NCI-H1930 (cell line): ENCODE measurements at places on chromosomes 4 and X.
A peak's percentile ranks its signal among the peaks of the same experiment; 100 is the strongest.

DNA sequence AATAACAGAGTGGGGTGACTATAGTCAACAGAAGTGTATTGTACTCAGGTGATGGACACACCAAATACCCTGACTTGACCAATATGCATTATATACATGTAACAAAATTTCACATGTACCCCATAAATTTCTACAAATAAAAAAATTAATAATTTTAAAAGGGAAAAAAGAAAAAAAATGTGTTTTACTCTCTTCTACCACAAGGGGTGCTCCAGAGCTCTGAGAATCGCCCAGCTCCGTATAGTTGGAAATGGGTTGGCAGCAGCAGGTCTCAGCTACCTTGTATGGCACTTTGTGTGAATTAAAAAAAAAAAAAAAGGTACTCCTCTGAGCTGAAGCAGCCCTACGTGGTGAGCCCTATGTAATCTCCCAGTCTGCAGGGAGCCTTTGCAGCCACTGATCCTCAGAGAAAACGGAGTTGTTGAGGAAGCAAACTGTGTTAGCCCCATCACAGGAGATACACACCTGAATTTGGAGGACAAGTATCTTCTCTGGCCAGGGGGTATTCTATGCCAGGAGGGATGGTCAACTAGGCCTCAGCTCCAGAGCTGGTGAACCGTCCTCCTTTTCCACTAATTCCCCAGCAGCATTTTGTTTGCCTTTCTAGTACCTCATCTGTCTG lies 17.2 kb upstream of the POLA1 start:
- DNase-seq = no peak

DNA sequence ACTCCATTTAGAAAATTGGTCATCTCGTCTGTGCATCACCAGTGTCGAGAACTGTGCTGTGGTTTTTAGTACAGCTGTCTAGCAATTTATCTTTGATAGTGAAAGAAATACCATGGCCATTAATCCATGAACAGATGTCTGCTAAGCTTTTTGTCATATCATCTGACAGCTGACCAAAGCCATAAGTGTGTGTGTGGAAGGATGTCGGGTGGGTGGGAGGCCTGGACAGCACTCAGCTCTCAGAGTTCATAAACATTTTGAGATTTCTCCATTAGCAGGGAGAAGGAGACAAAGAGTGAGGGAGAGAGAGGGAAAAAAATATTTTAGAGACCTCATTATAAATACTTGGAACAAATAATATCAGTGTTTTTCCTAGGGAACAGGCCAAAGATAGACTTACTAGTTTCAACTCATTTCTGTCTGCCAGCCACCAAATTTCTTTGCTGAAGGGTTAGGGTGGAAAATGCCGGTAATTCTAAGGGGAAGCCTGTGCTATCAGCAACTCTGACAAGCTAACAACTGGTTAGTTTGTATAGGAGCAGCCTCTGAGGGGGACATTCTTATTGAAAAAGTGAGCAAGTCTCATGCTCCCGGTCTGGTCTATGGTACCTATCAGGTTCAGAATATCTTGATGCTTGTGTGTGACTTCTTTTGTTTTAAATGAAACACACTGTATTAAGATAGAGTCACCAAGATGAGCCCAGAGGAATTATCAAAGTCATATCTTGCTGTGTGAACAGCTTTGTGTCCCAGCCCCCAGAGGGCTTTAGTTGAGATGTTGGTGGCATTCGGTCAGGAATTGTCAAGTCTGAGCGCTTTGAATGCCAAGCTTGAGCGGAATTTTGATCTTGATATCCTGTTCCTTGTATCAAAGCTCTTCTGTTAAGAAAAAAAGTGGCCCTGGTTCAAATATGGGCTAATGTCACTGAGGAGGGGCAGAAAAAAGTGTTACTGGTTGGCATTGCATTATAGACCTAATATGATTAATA lies 41.9 kb upstream of the PDLIM3 start:
- no peak for DNase-seq

GRCh38 chr4:4421356-4421755 lies 34.5 kb downstream of the NSG1 start:
- no peak for DNase-seq

- DNase-seq = no peak
These were observed 28.3 kb upstream of the MAP9 start for GRCh38 chr4:155405059-155405458.

- DNase-seq = no peak
These were observed 21.4 kb upstream of the IL15 start for GRCh38 chr4:141614878-141615586.

GRCh38 chrX:118773782-118774181 lies 46.4 kb downstream of the IL13RA1 start:
- DNase-seq = no peak

DNA sequence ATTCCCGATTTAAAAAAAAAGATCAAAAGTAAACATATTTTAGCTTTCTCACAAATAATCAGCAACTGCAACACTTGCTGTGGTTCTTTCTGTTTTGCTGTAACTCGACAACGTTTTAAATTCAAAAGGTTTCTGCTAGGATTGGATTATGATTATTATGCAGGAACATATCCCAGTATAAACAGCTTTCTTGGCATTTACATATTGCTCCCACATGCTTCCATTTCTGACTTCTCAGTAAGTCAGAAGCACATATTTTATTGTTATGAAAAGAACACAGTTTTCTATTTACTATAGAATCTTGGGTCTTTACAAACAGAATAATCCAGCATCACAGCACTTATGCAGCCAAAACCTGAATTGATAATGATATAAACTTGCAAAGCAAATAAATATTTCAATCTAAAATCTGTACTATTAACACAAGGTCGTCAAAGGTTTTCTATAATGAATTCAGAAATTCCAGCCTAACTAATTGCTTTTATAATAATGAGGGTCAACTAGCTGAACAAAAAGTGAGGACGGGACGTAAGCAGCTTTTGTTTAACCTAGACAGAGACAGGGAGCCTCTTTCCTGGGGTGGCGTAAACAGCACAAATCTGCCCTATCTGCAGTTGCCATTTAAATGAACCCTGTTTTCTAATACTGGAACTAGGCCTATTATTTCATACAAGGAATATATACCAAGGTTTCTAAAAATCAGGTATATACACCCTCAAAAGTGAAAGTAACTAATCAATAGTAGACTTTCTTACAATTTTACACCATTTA lies 9.8 kb upstream of the PCDH18 start:
- no peak for DNase-seq

- DNase-seq = peak; percentile 41
These were observed 5.0 kb downstream of the FBXO8 start for GRCh38 chr4:174278467-174278866.

DNA sequence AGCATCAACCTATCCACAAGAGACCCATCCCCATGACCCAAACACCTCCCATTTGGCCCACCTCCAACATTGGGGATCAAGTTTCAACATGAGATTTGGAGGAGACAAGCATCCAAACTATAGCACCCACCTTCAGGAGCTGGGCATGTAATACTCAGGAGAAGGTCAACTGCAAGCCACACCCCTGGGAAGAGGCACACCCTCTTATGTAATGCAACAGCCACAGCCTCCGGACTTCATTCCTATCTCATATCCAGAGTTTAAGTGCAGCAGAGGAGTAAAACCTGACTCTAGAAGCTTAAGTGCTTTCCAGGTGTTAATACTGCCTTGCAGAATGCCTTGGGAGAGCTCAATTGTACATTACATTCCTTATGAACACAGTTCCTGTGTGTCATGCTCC lies 197.4 kb downstream of the PTTG2 start:
- no peak for DNase-seq

DNA sequence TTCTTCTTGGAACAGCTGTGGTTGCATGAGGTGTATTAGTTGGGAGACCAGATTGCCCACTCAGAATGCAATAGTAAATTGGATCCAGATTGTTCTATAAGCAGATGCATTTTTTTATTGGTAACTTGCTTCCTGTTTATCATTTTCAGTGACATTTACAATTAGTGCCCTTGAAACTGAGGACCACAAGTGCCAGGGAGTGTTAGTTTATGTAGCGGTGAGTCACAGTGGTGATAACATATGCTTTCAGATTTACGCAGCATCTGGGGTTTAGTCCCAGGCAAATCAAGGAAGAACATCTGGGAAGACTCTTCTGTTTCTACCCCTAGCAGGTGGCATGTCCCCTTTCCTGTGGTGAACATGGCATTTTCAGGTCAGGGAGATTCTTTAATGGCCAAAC lies 24.1 kb downstream of the FRMPD4 start:
- no peak for DNase-seq

- no peak for DNase-seq
These were observed 292.3 kb upstream of the FSTL5 start for GRCh38 chr4:162456106-162456505.

- DNase-seq = peak; percentile 26
These were observed 1.0 kb downstream of the SLITRK4 start for GRCh38 chrX:143634663-143635455.

DNA sequence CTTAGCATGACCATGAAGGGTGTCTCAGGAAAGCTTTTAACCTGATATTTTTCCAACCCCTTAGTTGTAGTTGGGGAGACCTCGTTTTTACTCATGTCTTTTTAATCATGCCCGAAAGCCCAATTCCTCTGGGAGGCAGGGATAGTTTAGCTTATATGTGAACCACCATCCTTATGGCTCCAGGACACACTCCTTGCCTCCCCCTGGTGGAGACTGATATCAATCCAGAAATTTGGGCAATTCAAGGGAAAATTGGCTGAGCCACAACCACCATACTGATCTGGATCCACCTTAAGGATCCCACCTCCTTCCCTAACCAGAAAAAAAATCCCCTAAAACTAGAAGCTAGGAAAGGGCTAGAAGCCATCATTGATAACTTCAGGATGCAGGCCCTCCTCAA lies 13.4 kb upstream of the COL25A1 start:
- DNase-seq = no peak

- DNase-seq = no peak
These were observed 1981.9 kb upstream of the TENM3 start for GRCh38 chr4:180261346-180261745.

DNA sequence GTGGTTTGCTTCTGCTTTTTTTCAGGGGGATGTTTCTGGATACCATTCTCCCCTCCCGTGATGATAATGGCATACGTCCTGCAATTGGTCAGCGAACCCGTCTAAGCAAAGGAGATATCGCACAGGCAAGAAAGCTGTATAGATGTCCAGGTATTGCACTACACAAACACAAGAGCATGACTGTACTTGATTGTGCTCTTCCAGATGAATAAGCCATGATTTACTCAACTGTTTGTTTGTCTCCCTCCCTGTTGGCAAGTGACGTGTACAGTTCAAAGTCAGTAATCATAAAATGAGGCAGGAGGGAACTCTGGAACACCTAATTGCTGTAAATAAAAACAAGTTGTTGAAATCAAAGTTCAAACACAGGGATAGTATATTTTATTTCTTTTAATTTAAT lies 141.4 kb downstream of the TLL1 start:
- DNase-seq = no peak

DNA sequence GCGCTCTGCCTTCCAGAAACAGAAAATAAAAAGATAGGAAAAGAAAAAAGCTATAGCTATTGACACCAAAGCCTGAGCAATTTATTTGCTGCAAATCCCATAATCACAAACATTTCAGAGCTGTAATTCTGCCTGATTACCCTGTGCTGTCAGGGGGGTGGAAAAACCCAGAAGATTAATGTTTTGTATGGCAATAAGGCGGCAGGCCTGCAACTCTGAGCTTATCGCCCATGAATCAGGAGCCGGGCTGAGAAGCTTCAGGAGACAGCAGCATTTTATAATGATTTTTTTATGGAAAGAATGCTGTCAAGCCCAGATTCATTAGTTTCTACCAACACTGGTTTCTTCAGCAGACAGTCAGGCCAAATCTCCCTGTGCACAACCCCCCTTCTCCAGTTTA lies 82.6 kb upstream of the TMEM164 start:
- no peak for DNase-seq

GRCh38 chrX:25536307-25536970 lies 520.7 kb upstream of the ARX start:
- DNase-seq = no peak

DNA sequence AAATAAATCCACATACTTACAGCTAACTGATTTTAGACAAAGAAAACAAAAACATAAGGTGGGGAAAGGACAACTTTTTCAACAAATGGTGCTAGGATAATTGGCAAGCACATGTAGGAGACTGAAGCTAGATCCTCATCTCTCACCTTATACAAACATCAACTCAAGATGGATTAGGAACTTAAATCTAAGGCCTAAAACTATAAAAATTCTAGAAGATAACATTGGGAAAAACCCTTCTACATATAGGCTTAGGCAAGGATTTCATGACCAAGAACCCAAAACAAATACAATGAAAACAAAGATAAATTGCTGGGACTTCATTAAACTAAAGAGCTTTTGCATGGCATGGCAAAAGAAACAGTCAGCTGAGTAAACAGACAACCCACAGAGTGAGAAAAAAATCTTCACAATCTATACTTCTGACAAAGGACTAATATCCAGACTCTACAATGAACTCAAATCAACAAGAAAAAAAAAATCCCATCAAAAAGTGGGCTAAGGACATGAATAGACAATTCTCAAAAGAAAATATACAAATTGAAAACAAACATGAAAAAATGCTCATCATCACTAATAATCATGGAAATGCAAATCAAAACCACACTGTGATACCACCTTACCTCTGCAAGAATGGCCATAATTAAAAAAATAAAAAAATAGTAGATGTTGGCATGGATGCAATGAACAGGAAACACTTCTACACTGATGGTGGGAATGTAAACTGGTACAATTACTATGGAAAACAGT lies 14.1 kb upstream of the AFP start:
- DNase-seq = no peak

DNA sequence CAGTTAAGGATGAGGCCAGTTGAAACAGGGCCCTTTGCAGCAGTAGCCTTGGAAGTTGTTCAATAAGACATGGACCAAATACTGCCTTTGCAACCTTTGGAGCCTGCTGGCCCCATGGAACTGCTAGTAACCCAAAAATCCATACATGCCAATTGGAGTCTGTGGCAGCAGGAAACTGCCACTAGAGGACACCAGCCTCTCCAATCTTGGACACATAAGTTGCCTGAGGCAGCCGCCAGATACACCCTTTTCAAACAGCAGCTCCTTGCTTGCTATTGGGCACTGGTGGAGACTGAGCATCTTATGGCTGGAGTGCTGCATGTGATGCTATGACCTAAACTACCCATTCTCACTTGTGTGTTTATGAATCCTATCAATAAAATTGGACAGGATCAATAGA lies 14.8 kb upstream of the LAP3 start:
- DNase-seq = no peak

- no peak for DNase-seq
These were observed 115.7 kb upstream of the PJA1 start for GRCh38 chrX:69280933-69281332.

DNA sequence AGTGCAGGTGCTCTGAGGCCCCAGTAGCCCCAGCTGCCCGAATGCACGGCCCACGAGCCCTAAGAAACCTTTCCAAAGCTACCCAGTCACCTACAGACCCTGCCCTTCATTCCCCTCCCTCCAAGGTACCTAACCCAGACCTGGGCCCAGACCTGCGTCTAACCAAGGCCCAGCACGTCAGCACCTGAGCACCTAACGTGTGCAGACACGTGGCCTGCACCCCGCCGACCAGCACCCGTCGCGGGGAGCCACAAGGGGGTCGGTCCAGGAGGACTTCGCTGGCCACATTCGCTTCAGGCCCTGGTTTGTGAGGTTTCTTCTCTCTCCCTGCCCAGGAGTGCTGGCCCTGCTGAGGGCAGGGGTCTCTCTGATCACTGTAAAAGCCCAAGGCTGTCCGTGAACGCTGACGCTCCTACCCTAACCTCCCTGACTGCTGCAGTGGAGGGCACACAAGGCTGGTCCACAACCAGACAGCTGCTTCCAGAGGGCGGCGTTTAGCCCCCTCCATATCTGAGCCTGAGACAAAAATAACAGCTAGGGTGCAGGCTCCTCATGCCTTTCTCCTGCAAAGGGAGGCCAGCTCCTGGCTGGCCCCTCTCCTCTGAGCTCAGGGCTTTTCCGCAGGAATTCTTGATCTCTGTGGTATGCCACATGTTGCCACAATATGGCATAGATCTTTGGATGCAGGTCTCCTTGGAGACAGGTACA lies 31.8 kb downstream of the WDR1 start:
- no peak for DNase-seq
